ENCODE measurements at places on chromosomes 3 and 15. TPM values are rescaled to one million over a fixed set of nuclear protein-coding genes. Genes with fewer than 3 reads are reported as not detected.
A peak's percentile ranks its signal among the peaks of the same experiment; 100 is the strongest.

Gene GCSAM
- 0.36 TPM for total RNA-seq

DNA sequence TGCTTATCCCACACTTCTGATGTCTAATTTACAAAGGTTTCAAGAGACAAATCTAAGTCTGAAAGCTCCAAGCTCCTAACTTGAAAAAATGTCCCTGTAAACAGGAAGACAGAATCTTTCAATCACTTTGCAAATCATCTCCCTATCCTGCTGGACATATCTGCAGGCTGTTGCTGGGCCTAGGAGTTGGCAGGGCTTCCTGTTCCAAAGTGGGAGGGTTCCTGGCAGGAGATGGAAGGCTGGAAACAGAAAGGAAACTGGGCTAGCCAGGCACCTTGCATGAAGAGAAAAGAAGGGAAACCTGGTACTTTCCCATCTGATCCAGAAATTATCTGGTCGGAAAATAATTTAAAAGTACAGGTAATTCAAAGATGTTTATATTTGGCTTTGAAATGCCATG lies 227.3 kb upstream of the IL12A start:
- peak; percentile 87 for DNase-seq
- H3K4me3 ChIP-seq, result no peak overlapping the region
- peaks cover 22% of the 10 kb centered on the region for H3K4me1 ChIP-seq

DNA sequence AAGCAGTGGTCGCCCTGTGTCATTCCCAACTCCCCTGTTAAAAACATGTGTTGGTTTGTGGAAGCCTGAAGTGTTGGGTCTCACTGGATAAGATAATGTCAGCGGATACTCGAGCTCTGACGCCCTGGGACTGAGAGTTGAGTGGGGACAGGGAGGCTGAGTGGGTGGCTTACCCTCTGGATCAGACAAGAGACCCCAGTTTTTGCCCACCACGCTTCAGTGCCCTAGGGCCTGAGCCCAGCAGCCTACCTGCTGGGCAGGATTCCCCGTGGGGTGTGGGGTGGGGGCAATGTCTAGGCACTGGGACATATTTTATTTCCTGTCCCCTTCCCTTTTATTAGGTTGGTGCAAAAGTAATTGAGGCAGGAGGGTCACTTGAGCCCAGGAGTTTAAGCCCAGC lies 75.0 kb downstream of the SMAD6 start:
- H3K4me3 ChIP-seq, result no peak overlapping the region
- peak overlapping the region; percentile 23 for H3K27ac ChIP-seq
- no peaks in the 10 kb centered on the region for H3K27me3 ChIP-seq
- peaks cover 63% of the 10 kb centered on the region for H3K4me1 ChIP-seq
- DNase-seq, result no peak

Gene CSPG5
- under 0.01 TPM for total RNA-seq

DNA sequence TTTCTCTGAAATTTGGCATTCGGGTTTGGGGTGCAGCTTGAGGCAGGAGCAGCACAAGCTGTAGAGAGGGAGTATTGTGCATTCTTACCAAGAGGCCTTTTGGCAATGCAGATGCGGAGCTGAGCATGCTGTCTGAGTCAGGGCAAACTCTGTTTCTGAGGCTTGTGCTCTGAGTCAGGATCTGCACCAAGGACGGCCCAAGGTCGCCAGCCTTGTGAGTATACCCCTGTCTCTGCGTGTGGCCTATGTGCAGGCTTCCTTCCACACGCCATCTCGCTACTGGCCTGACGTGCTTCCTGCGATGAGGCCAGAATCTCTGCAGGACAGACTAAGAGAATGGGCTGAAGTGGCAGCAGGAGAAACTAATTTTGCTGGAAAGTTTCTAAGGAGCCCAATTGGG lies 83.8 kb upstream of the ROPN1 start:
- no peaks in the 10 kb centered on the region for H3K36me3 ChIP-seq
- peaks cover 30% of the 10 kb centered on the region for H3K27me3 ChIP-seq
- H3K4me1 ChIP-seq, result no peaks in the 10 kb centered on the region
- DNase-seq, result no peak
- no peak overlapping the region for H3K4me3 ChIP-seq

DNA sequence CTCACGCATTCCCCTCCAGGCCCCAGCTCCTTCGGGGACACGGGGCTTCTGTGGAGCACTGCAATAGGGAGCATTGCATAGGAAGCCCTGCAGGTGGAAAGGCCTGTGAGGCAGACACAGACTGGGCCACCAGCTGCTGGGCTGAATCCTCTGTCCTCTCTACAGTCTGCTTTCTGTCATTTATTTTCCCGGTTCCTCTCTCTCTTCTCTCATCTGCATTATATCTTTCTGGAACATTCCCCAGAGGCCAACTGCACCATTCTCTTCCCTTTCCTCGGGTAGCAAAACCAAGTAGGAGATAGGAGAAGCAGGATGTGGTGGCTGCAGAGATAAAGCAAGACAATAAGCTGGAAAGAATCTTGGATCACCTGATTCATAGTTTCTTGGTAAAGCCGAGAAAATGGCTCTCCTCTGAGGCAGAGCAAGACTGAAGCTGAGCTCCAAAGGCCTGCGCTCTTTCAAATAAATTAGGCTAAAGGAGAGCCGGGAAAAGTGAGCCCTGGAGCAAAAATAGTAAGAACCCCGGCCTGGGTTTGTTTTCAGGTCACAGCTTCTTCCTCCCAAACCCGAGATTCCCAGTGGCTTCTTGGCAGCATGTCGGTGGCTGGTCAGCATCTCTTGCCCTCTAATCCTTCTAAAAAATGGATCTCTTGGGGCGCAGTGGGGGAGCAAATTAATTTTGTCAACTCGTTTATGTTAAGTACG lies 5.3 kb downstream of the TM4SF4 start:
- H3K4me3 ChIP-seq, result no peak overlapping the region
- H3K27me3 ChIP-seq, result no peaks in the 10 kb centered on the region
- peak; percentile 59 for DNase-seq
- H3K27ac ChIP-seq, result peak overlapping the region; percentile 79
- peaks cover 11% of the 10 kb centered on the region for H3K4me1 ChIP-seq
- no peaks in the 10 kb centered on the region for H3K36me3 ChIP-seq

GRCh38 chr3:39980058-39980457 lies 170.6 kb downstream of the MYRIP start:
- DNase-seq, result no peak
- no peaks in the 10 kb centered on the region for H3K36me3 ChIP-seq
- H3K4me3 ChIP-seq, result no peak overlapping the region
- H3K4me1 ChIP-seq, result no peaks in the 10 kb centered on the region
- H3K27me3 ChIP-seq, result no peaks in the 10 kb centered on the region
- no peak overlapping the region for H3K27ac ChIP-seq

- no peak overlapping the region for H3K27ac ChIP-seq
Observed at GRCh38 chr3:111227216-111227615, 155.6 kb downstream of the NECTIN3 start.
